ENCODE measurements at places on chromosomes 5 and 9. TPM values are rescaled to one million over a fixed set of nuclear protein-coding genes. Genes with fewer than 3 reads are reported as not detected.

GRCh38 chr5:174183701-174184100 lies 138.2 kb downstream of the NSG2 start:
- no peak for DNase-seq

DNA sequence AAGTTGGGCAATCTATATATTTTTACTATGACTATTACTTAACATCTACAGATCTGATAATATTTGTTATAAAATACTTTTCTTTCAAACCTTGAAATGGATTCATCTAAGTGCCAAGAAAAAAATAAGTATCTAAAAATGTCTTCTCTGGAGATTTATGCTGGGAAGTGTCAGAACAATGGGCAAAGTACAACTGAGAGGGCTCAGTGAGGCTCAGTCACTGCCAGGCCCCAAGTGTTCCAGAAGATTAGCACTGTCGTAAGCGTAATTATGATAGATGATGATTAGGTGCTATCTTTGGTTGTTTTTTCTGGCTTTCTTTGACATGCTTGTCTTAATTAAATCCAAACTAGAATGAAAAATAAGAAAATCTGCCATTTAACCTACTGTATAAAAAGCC lies 72.2 kb upstream of the ADAMTS19 start:
- no peak for DNase-seq

DNA sequence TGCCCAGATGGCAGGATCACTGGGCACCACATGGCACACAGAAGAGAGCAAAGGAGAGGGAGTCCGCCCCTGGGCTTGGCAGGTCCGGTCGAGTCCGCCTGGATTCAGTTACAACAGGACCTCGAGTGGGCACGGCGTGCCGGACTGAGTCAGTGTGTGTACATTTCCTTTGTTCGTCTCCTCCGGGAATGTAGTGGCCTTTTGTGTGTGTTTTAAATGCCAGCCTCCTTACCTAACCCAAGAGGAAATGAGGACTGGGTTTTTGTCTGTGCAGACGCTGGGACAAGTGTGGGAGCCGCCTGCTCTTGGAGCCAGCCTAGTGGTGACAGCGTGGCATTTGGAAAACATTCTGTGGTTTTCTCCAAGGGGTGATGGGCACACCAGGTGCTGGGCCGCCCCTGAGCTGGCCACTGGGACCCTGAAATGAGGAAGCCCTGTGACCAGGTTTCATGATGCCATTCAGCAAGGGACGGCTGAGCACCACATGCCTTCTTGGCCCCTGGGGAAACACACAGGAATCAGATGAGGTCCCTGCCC lies 9.6 kb downstream of the NEK6 start:
- DNase-seq: no peak

DNA sequence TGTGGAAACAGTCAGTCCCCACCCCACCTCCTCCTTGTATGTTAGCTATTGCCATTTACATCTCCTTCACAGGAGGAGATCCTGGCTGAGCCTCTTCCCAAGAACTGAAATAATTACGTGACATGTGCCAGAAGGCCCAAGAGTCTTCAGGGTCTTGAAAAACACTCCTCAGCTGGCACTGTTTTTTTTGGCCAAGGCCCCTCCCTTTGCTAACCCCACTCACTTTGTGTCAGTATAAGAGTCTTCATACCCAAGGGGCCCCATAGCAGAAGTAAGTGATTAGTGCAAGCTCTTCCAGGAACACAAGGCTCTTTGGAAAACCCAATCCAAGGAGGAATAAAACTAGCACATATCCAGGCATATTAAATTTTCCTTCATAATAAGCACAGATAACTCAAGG lies 5.7 kb upstream of the LARP1 start:
- no peak for DNase-seq

- no peak for DNase-seq
These were observed 247.1 kb upstream of the ANKRD55 start for GRCh38 chr5:56480078-56480704.

- DNase-seq: no peak
These were observed 60.3 kb downstream of the SNX30 start for GRCh38 chr9:112810696-112811490.

GRCh38 chr5:55626790-55627189 lies 85.3 kb downstream of the SLC38A9 start:
- DNase-seq: no peak

GRCh38 chr5:151038412-151038745 lies 18.0 kb downstream of the GPX3 start:
- DNase-seq: no peak

DNA sequence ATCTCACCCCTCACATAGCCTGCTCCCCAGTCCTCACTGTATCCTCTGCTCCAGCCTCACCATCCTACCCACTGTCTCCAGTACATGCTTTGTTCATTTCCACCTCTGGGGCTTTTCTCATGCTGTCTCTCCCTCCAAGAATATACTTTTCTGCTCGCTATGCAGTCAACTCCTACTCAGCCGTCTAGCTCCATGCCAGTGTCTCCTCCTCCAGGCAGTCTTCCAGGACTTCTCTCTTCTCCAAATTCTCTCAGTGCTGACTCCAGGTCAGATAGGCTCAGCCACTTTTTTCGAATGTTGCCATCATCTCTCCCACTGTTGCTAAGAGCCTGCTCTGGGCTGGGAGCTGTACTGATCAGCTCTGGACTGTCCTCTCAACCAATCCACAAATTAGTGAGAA lies 8.0 kb upstream of the DAB2IP start:
- no peak for DNase-seq

DNA sequence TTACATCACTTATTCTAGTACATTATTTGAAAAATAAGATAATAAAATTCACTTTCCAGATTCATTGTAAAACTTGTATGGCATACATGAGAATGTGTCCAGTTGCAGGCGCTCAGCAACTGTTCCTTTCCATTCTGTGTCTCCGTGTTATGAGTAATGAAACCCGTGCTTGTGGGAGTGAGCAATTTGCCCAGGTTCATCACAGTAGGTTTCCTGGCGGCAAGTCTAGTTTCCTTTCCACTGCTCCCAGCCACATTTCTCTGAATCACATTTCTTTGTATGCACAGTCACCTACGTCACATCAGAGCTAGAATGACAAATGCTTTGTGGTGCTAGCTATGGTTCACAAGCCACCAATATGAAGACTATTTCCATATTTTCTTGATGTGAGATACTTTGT lies 39.9 kb downstream of the MOCS2 start:
- no peak for DNase-seq

- no peak for DNase-seq
These were observed 25.1 kb upstream of the UGCG start for GRCh38 chr9:111871499-111871855.

DNA sequence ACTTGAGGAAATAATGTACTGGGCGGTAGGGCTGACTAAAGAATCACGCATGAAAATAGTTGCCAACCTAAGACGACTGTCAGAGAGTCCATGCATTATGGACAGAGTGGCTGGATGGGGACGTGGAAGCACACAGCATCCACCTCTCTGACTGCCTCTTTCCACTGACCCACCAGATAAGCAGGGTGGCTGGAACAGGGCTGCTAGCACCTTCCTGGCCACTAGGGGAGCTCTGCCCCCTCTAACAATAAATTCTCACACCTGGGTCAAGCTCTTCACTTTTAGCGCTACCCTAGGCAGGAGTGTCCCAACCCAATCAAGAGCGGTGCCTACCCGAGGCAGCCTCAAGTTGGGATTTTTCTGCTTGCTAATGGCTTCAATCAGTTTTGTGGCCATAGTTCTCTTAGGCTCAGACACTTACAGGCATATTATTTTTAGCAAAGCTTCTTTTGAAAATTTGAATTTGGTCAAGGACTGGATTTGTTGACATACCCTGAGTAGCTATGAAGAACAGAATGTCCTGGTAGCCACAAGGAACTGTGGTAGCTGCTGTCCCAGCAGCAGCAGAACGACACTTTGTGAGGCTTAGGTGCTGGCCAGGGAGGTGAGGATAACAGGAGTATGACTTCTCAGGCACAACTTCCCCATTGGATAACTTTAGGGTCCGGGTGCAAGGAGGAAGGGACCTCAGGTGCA lies 6.9 kb upstream of the TPM2 start:
- no peak for DNase-seq

- no peak for DNase-seq
These were observed 1.1 kb downstream of the NPM1 start for GRCh38 chr5:171388816-171389168.

DNA sequence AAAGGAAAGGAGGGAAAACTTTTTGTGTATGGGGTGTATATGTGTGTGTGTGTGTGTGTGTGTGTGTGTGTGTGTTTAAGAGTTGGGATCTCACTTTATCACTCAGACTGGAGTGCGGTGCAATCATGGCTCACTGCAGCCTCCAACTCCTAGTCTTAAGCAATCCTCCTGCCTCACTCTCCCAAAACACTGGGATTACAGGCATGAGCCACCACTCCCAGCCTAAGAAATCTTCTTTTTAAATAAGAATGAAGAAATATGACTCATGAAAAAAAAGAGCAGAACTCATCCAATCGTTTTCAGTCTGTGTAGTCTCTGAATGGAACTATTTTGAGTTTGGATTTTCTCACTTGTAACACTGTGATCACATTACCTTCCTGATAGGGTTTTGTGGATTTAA lies 601.5 kb downstream of the ACTL7B start:
- no peak for DNase-seq

DNA sequence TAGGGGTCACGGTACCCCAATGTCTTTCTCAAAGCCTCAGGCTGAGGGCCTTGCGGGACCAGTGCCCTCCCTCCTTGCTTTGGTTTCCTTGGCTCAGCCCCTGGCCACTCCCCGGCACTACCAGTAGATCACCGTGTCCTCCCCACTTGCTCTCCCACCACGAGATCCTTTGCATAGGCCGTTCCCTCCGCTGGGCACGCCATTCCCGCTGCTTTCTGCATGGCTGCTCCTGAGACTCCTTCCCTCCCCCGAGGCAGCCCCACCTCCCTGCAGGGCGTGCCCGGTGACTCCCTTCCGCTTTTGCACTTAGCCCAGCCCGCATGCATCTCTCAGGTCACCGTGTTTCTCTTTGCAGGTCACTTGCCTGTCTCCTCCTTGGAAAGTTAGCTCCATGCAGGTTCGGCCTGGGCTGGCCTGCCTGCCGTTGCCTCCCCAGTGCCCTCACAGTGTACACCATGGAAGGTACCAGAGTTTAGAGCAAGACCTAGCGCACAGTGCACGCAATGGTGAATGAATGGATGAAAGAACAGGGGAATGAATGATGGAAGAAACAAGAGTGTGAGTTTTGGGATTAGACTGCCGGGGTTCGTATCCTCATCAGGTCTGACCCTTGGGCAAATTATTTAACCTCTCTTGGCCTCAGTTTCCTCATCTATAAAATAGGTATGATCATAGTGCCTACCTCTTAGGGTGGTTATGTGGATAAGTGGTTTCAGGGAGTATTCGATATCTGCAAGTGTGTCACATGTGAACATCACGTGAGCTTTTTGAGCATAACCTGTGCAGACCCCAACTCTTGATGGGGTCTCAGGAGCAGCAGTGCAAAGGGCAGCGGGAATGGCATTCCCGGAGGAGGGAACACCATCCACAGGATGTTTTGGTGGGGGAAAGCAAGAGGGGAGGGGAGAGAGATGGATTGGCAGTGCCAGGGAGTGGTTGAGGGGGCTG lies 214.3 kb downstream of the C9orf50 start:
- DNase-seq: no peak

DNA sequence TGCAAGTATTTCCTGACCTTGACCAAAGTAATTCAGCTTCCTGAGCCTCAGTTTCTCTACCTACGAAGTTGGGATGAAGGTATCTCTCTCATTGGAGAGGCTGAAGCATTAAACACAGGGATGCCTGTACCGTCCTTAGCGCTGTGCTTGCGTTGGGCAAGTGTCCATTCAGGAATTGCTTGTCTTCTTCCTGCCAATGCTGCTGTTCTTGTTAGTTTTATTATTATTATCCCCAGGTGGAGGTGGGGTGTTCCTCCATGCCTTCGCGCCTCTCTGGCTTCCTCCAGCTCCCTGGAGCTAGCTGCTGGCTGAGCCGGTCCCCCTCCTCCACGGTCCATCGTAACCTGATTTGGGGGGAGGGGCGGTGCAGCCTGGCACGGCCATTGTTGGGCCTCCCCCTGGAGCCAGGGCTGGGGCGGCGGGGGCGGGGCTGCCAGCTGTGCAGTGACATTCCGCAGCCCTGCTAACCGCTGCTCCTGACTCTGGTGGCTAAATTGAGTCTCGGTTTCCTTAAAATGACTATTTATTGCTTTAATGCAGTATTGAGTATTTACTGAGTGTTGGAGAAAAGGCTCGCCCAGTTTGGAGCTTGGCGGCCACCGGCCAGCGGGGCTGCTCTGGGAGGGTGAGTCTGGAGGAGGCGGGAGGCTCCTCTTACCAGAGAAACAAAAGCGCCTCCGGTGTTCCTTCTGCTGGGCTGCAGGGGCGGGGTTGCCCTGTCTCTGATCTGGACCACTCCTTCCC lies 51.3 kb downstream of the LMX1B start:
- no peak for DNase-seq

DNA sequence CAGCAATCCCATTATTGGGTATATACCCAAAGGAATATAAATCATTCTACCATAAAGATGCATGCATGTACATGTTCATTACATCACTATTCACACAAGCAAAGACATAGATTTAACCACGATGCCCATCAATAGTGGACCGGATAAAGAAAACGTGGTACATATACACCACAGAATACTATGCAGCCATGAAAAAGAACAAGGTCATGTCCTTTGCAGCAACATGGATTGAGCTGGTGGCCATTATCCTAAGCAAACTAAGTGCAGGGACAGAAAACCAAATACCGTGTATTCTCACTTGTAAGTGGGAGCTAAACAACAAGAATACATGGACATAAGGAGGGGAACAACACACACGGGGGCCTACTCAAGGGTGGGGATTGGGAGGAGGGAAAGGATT lies 33.8 kb upstream of the LAMC3 start:
- no peak for DNase-seq

- no peak for DNase-seq
These were observed 79.8 kb upstream of the CAST start for GRCh38 chr5:96582343-96582742.

Gene GRM6
- polyA plus RNA-seq: 2.1 TPM

Gene ELOVL7
- 3.9 TPM for polyA plus RNA-seq

Gene SH3PXD2B
- 37.5 TPM for polyA plus RNA-seq

Gene RIOK2
- polyA plus RNA-seq: 51.4 TPM

Gene CCNO
- 6.0 TPM for polyA plus RNA-seq

Gene GFM2
- polyA plus RNA-seq: 49.1 TPM

Gene BAAT
- 0.39 TPM for polyA plus RNA-seq

Gene OR5C1
- not detected for polyA plus RNA-seq
